ENCODE measurements at places on chromosomes 1 and 21. TPM values are rescaled to one million over a fixed set of nuclear protein-coding genes. Genes with fewer than 3 reads are reported as not detected.

DNA sequence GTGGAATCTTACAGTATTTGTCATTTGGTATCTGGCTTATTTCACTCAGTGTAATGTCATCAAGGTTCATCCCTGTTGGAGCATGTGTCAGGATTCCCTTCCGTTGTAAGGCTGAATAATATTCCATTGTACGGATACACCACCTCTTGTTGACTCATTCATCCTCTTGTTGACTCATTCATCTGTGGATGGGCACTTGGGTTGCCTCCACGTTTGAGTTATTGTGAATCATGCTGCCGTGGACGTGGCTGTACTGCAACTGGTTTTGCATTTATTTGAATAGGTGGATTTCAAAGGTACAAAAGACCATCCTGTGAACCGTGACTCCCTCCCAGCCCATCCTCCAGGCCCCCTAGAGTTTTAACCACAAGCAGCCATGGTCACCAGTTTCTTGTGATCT, 11.9 kb upstream of the TCP10L start:
- peaks cover 4% of the 10 kb centered on the region for H3K36me3 ChIP-seq
- peaks cover 3% of the 10 kb centered on the region for H3K4me1 ChIP-seq
- DNase-seq = no peak
- H3K27me3 ChIP-seq = no peaks in the 10 kb centered on the region
- H3K27ac ChIP-seq = no peak overlapping the region

DNA sequence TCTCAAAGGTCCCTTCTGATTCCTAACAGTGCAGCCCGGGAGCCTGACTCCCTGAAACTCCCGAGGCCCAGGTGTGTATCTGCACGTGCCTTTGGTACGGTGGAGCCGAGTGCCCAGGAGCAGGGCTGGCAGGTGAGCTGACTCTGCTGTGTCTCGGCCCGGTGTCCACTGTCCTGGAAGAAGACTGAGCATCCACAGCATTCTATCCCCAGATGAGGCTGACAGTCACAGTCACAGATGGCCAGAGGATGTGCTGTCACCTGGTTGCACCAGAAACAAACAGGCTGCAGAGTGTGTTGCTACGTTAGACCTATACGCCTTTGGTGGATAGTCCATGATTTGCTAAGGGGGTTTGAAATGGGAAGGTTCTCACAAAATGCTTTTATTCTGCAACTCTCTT, 9.8 kb downstream of the ETV3L start:
- no peak overlapping the region for H3K4me3 ChIP-seq
- no peaks in the 10 kb centered on the region for H3K27me3 ChIP-seq
- peaks cover 10% of the 10 kb centered on the region for H3K4me1 ChIP-seq
- DNase-seq = no peak
- no peaks in the 10 kb centered on the region for H3K36me3 ChIP-seq

The HPCAL4 gene
- not detected for total RNA-seq

GRCh38 chr1:147080006-147080661, 92.1 kb downstream of the PRKAB2 start:
- H3K27me3 ChIP-seq = peaks cover 39% of the 10 kb centered on the region
- peaks cover 13% of the 10 kb centered on the region for H3K4me1 ChIP-seq
- peak; percentile 82 for DNase-seq
- no peaks in the 10 kb centered on the region for H3K36me3 ChIP-seq
- H3K4me3 ChIP-seq = peak overlapping the region; percentile 56

The NMNAT2 gene
- total RNA-seq = 3.0 TPM

DNA sequence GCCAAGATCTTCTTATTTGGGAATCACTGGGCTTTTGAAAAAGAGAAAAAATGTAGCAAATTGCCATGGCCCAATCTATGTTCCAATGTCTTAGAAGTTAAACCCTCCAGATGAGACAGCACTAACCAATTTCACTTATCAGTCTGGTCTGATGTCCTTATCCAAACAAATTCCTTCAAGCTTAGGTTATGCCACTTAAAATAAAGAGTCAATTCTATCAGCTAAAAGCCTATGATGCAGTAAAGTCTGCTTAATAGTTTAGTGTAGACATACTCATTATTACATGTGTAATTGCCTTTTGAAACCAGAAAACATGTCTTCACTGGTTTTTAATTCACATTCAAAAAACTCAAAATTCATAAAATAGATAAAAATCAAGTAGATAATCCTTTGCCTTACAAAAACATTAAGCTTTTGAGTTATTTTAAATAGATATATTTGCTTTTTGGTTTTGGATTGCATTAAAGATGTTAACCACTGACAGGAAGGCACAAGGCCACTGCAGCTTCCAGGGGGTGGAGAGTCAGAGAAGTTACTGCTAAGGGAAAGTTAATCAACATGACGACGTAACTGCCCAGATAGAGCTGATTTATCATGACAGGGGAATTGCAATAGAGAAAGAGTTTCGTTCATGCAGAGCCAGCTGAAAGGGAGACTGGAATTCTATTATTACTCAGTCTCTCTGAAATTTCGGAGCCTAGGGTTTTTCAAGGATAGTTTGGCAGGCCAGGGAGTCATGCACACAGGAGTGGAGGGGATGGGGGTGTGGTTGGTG, 106.1 kb downstream of the MAP3K21 start:
- no peak overlapping the region for H3K4me3 ChIP-seq
- no peaks in the 10 kb centered on the region for H3K36me3 ChIP-seq
- H3K4me1 ChIP-seq = no peaks in the 10 kb centered on the region
- no peak for DNase-seq
- H3K27me3 ChIP-seq = peaks cover 6% of the 10 kb centered on the region

The OR2L8 gene
- not detected for total RNA-seq

DNA sequence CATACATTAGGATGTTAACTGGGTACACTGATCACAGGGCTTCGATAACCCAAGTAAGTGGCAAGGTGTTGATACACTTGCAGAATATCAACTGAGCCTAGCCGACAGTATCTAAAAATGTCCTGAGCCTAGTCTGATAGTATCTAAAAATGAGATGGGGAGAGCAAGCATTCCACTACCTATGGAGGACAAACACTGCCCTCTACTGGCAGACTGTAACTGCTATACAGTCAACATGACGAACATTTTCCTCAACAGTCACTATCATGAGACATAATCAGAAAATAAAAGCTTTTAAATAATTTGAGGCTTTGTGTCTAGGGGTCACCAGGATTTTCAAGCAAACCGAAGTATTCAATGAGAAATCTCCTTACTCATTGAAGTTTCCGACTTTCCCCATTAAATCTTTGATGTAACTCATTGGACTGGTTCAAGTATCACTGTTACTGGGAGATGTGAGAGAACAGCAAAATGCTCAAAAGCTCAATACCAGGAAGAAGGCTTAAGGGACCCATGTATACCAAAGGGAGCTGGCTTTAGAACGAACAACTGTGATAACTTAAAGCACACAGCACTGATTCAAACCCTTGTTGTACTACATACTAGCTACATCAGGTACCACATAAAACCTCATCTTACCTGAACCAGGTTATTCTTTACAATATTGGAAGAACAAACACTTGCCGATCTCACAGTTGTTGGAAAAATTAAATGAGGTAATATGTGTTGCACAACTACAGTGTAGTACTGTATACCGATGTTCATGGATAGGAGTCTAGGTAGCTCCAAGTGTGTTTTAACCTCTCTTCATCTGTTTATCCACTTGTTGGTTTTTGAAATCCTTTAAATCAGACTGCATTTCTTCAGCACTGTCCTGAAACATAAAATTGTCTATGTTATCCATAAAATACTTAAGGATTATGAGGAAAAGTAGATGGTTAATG, 31.1 kb upstream of the SLC45A3 start:
- peaks cover 8% of the 10 kb centered on the region for H3K36me3 ChIP-seq
- no peak for DNase-seq
- no peaks in the 10 kb centered on the region for H3K27me3 ChIP-seq

- H3K36me3 ChIP-seq = peaks cover 40% of the 10 kb centered on the region
- H3K27me3 ChIP-seq = no peaks in the 10 kb centered on the region
- peaks cover 38% of the 10 kb centered on the region for H3K4me1 ChIP-seq
- H3K27ac ChIP-seq = no peak overlapping the region
These were observed 2.7 kb downstream of the SCCPDH start for GRCh38 chr1:246726881-246727280.

The PRAMEF4 gene
- total RNA-seq = not detected

The UBE2G2 gene
- total RNA-seq = 75.5 TPM

GRCh38 chr1:6152181-6152580, 27.9 kb downstream of the CHD5 start:
- peaks cover 14% of the 10 kb centered on the region for H3K27me3 ChIP-seq
- DNase-seq = no peak
- H3K36me3 ChIP-seq = peaks cover 2% of the 10 kb centered on the region
- H3K27ac ChIP-seq = no peak overlapping the region
- H3K4me1 ChIP-seq = peaks cover 3% of the 10 kb centered on the region

DNA sequence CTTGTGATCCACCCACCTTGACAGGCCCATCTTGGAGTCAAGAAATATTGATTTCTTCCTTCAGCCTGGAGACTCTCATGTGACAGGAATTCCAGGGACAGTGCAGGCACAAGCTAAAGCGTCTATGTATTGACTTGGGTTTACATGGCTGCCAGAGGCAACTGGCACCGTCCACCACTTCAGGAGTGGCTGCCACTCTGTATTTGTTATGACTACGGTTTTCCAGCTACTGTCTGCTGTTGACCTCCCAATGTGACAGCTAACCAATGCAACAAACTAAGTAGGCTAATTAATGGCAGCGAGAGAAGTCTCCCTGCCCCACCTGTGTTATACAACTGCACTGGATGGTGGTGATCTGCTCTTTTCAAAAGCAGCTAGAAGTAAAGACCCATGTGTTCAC, 56.9 kb downstream of the CD58 start:
- H3K4me3 ChIP-seq = no peak overlapping the region
- no peaks in the 10 kb centered on the region for H3K27me3 ChIP-seq
- no peak for DNase-seq
- H3K4me1 ChIP-seq = peaks cover 11% of the 10 kb centered on the region

The ICOSLG gene
- total RNA-seq = 5.2 TPM

GRCh38 chr1:33241866-33242265, 14.4 kb upstream of the ZNF362 start:
- no peak overlapping the region for H3K27ac ChIP-seq
- no peaks in the 10 kb centered on the region for H3K36me3 ChIP-seq
- DNase-seq = no peak
- H3K4me3 ChIP-seq = no peak overlapping the region
- H3K27me3 ChIP-seq = no peaks in the 10 kb centered on the region

Measured in chondrocyte (in vitro differentiated cells).